ENCODE measurements at places on chromosomes 13 and 19.

DNA sequence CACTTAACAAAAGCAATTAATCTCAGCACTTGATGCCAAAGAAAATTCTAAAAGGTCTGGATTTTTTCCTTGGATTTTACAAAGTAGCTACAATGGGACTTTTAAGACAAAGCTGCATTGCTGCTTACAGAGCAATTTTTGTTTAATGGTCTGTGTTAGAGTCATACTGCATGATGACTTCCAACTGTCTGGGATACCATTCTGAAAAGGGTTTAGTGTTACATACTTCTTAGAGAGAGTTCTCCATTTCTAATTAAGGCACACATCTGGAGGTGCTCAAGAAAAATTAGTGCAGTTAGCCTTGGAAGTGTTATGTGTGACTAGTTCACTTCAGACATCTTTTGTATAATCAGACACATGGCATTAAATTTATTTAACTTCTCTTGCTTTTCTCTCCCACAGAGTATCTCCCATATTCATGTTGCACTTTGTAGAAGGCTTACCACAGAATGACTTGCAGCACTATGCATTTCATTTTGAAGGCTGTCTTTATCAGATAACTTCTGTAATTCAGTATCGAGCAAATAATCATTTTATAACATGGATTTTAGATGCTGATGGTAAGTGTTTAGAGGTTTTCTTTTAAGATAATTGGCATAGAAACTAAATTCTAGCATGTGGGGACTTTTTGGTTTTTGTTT lies 35.1 kb downstream of the USPL1 start:
- no peak for DNase-seq

DNA sequence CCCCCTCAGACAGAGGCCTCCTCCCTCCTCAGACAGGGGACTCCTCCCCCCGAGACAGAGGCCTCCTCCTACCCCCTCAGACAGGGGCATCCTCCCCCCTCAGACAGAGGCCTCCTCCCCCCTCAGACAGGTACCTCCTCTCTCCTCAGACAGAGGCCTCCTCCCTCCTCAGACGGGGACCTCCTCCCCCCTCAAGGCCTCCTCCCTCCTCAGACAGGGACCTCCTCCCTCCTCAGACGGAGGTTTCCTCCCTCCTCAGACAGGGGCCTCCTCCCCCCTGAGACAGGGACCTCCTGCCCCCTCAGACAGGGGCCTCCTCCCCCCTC lies 13.9 kb downstream of the C3 start:
- no peak for DNase-seq

- DNase-seq = no peak
Observed at GRCh38 chr13:98575009-98575903, 1.7 kb downstream of the STK24 start.

DNA sequence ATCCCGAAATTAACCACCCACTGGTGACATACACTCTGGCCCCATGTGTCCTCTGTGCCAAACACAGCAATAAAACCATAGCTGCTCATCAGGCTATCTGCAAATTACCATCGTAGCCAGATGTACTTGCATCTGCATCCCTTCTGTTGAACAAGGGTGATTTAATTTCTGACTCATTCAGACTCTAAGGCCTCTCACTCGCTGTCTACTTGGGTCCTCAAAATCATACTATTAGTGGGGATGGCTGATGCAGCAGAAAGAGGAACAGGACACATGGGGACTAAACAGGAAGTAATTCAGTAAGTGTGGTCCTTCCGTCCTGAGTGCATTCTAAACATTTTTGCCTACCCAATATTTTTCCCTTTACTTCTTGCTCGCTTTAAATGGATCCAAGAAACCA lies 2275.0 kb upstream of the PCDH20 start:
- no peak for DNase-seq

DNA sequence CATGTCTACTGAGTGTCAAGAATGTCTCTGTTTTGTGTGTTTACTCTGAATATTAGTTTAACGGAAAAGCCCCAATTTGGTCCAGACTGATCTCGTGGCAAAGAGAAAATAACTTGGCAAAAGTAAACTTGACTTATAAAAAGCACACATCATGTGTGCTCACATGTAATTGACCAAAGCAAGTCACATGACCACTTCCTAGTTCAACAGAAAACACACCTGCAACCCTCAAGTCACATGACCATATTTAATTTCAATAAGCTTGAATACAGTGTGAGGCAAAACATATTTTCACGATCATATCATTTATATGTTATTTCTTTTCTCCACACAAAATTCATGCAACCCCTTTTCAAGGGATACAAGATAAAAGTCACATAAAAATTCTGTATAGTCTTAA lies 662.4 kb downstream of the SLITRK1 start:
- DNase-seq = no peak

- DNase-seq = no peak
Observed at GRCh38 chr13:24734950-24735349, 29.0 kb upstream of the RNF17 start.

Measured in stimulated activated CD8-positive, alpha-beta memory T cell treated with anti-CD3 and anti-CD28 coated beads, Interleukin-2, amount 100 ng/mL, for 48 hours (primary cell).